Fibroblast of mammary gland (primary cell): ENCODE measurements at places on chromosomes 16 and 17.

GRCh38 chr17:689556-690275, 24.9 kb downstream of the VPS53 start:
- DNase-seq, result no peak

- DNase-seq, result no peak
Measured at GRCh38 chr17:4544135-4544950, 10.8 kb downstream of the MYBBP1A start.

- DNase-seq, result no peak
Measured at GRCh38 chr17:45971698-45972141, 27.3 kb upstream of the STH start.

- no peak for DNase-seq
Measured at GRCh38 chr16:46976550-46976949, 3.1 kb upstream of the DNAJA2 start.

- DNase-seq, result no peak
Measured at GRCh38 chr17:7132511-7133094, 18.0 kb upstream of the ASGR2 start.

DNA sequence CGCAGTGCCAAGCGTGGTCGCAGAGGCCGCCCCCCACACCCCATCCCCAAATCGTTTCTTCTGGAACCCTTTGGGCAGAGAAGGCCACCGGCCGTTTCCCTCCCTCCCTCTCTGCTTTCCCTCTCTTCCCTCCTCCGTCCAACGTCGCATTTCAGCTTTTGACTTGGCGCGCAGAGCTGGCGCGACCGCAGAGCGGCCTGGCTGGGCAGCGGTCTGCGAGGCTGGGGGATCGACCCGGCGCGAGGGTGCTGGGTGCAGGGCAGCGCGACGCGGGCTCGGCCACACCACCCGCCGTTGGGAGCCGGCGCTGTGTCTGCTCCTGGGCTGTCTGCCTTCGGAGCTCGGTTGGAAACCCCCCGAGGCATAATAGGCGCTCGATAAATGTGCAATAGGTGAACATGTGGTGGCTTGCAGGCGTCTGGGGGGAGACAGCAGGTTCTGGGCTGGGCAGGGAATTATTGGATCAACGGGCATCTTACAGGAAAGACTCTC, 2.8 kb upstream of the NTN3 start:
- no peak for DNase-seq

GRCh38 chr17:50363217-50364060, 9.5 kb downstream of the MRPL27 start:
- peak; percentile 54 for DNase-seq

DNA sequence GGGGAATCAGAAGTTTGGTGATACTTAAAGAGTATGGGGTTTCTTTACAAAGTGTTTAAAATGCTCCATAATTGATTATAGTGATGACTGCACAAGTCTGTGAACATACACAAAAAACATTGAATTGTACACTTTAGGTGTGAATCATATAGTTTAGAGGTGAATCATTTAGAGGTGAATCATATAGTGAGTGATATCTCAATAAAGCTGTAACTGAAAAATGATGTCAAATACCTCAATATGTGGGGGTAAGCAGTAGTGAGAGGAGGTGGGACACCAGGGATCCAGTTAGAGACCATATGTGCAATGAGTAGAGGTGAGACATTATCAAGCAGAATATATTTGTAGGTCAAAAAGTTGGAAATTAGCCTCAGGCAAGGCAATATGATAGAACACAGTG, 264.5 kb downstream of the PMP22 start:
- DNase-seq, result no peak

- no peak for DNase-seq
Measured at GRCh38 chr17:799261-799660, 17.1 kb downstream of the MRM3 start.

DNA sequence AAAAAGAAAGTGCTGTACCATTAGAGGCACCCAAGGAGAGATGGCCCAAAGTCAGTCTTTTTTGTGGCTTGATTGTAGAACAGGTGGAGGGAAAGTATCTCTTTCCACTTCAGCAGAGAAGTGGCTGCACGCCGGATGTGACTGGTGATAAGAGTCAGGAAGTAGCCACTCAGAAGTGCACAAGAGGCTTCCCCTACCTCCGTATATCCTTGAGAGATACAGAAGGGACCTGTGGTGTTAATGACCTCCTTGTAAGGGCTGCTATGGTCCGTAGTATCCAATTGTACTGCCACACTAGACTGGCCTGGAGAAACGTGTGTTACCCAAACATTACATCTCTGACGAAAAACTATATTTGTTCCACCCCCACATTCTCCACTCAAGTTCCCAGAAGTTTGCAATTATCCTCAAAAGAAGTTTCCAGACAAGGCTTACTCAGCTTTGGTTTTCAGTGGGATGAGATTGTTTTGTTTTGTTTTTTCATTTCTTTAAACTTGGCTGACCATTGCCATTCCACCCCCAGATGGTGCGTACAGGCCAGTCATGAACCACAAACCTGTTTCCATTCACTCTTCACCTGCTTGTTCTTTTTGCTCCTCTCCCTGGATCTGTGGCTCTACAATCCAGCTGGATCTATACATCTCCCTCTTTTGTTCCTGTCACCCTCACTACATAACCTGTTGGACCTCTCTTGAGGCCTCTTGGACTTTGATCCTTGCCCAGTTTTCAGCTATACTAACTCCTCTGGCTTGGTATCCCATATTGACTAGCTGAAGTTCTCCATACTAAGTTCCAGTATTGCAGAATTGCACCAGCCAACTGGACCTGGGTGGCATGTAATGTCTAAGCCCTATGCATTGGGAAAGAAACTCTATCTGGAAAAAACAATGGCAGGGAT, 20.7 kb upstream of the MED13 start:
- peak; percentile 92 for DNase-seq

- DNase-seq, result no peak
Measured at GRCh38 chr16:58048494-58049231, 23.1 kb downstream of the MMP15 start.

DNA sequence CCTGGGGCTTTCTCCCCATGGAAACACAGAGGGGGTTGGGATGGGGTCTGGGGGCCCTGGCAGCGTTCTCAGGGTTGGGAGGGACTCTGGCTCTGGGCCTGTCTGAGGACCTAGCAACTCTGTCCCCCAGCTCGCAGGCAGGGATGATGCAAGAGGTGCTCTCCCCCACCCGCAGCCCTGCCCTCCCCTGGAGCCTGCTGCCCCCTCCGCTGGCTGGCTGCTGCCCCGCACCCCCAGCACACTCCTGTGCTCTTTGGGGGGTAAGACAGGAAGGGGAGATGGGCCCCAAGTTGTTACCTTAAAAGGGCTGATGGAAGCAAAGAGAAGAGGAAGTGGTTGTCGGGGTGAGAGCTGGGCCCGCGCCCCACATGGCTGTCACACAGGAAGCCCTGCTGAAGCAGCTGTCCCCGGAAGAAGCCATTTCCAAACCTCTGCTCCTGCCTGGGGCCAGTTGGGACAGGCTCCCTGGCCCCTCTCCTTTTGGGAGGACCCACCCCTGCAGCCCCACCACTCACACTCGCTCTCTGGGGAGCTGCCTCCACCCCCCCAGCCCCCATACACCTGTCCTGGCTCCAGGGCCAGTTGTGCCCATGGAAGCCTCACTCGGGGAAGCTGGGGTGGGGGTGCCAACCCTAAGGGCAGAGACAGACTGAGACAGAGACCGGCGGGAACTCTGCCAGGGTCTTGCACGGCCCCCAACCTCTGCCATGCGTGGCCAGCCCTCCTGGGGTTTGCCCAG, 2.5 kb downstream of the CORO1A start:
- no peak for DNase-seq
